ENCODE measurements at places on chromosomes 7 and 10.

GRCh38 chr7:133150760-133151159, 68.9 kb upstream of the CHCHD3 start:
- DNase-seq: no peak

DNA sequence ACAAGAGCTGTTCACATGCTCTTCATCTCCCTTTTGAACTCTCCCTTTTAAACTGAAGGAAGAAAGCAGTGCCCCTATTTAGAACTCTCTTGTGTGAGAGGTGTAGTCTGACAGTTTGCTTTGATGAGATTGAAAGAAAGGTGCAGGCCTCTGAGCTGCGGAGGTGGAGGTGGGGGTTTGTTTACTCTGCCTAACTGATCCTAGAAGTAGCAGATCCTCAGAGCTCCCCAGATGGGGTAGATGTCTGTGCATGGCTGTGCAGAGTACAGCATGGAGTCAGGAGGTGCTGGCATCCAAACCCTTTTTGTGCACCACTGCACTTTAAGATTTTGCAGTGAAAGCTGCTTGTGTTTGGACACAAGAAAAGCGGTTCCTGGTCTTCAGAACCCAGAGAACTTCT, 58.3 kb downstream of the MINDY4 start:
- DNase-seq: no peak

GRCh38 chr10:131264110-131264788, 47.3 kb downstream of the TCERG1L start:
- DNase-seq: no peak

DNA sequence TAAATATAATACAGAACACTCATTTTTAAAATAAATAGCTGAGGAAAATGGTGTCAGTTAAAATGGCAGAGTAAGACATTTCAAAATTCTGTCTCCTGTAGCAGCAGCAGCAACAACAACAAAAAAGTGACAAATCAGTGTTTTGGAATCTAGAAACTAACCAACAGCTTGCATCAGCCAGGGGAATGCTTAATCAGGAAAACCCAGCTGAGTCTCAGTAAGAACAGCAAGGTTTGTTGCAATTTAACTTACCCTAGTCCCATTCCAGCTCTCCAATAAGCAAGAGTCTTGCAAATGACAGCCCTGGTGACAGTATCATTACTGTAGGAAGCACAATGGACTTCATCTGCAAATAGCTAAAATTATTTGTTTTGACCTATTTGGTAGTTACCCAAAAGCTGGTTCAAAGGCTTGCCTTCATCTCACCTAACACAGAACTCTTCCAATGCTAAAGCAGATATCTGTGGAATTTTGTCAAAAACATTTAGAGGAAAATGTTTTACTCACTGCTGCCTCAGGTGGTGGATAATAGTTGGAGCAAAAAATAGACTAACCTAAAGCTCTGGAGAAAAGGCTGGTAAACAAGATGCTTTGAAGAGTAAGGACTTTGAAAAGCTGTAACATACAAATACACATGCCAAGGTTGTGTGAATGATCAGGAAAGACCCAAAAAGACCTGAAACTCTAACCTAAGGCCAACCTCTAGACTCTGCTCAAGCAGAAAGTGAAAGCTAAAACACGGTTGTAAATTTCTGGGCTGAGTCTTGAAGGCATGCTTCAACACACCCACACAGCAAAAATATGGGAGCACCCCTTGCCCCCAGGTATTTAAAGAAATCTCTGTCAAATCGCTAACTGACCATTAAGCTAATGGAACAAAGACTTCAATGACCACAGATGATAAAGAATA, 9.9 kb upstream of the ARHGAP22 start:
- DNase-seq: no peak

DNA sequence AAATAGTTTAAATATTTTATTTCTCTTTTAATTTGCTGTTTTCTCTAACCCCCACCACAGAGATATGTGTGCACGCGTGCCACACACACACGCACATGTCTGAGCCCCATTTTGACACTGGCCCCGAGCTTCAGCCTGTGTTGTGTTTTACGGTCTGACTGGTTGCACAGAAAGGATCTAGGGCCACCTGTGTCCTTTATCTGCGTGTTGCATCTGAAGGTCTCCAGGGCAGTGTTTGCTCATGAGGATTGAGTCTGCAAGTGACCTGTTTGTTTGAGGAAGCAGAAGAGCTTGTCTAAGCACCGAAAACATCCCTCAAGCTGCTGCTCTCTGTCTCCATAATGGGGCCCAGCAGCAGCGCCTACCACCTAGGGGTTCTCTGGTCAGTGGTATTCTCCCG, 266.4 kb upstream of the LYZL1 start:
- no peak for DNase-seq

DNA sequence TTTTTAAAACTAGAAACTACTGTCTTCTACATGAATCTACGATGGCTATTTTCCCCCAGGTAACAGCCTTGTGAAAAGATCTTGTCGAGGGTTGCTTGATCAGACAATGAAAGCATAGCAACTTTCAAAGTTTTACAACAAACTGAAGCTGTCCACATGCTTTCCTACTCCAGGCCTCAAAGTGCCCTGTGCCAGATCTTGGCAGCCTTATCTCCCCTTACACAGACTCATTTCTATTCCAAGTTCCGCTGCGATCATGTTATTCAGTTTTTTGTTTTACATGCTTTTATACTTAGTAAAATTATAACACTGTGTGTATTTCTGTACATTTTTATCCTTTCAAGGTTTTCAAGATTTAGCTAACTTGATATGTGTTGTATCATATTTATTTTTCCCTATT, 661.7 kb upstream of the SORCS1 start:
- no peak for DNase-seq

GRCh38 chr10:133334503-133335245, 2.0 kb downstream of the CALY start:
- DNase-seq: no peak

GRCh38 chr10:19958787-19959186, 142.6 kb downstream of the PLXDC2 start:
- no peak for DNase-seq

GRCh38 chr10:23150091-23150490, 42.0 kb upstream of the PTF1A start:
- DNase-seq: no peak

DNA sequence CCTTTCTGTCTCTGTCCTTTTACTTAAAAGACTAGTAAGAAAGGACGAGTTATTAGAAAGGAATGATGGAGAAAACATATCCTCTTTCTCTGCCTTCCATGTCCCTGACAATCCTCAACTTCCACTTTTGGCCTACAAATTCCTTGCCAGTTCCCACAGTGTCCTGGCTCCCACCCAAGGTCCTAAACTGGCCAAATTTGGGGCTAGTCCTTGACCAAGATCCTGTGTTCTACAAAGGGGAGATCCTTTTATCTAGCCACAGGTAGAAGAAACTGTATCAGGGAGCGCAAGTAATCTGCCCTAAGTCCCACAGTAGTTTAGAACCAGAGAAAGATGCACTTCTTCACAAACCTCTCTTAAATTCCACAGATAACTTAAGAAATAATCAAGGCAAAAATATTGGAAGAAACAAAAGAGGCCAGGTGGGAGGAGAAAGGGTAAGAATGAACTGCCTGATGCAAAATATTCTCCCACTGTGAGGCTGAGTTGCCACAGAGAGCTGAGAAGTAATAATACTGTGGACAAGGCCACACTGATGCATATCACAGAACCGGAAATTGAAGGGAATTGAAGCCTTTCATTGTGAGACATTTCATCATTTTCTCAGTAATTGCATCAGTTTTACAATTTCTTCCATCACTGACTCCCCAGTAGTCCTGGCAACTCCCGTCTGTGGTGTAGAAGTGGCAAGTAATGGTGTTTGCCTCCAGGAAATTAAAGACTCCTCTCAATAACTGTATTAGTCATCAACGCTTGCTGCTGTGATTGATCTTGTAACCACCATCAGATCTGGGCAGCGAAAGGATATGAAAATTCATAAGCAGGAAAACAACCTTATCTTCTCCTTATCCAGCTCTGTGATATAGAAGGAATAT, 47.2 kb downstream of the DNAJC12 start:
- DNase-seq: peak; percentile 62

GRCh38 chr7:44768628-44769371, 20.2 kb downstream of the ZMIZ2 start:
- no peak for DNase-seq

DNA sequence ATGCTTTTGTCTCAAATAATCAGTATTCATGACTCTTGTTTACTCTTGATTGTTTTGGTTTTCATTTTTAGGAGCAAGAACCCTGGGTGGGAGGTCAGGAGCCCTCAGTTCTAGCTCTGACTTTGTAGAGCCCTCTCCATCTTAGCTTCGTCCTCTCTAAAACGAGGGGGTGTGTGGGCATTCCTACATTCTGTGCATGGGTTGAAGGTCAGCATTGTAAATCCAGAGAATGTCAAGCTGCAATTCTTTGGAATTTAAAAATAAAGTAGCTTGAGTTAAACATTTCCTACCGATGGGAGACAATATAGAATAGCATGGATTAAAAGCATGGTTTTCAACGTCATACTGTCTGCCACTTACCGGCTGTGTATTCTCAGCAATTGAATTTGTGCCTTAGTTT, 128.3 kb downstream of the PRPF18 start:
- DNase-seq: no peak

GRCh38 chr10:64619102-64619501, 1097.9 kb downstream of the REEP3 start:
- no peak for DNase-seq

DNA sequence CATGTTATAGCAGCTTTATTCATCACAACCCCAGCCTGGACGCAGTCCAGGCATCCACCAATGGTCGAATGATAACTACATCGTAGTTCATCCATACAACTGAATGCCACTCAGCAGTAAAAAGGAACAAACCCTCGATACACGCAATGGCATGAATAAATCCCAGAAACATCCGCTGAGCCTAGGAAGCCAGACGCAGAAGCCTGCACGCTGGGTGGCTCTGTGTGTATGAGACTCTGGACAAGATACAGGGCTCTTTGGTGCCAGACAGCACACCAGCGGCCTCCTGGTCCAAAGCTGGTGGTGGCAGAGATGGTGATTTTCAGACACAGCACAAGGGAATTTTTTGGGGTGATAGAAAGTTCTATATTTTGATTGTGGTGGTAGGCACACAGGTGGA, 10.0 kb upstream of the CRYGN start:
- DNase-seq: no peak

GRCh38 chr7:5667391-5667790, 114.1 kb downstream of the RNF216 start:
- DNase-seq: no peak

DNA sequence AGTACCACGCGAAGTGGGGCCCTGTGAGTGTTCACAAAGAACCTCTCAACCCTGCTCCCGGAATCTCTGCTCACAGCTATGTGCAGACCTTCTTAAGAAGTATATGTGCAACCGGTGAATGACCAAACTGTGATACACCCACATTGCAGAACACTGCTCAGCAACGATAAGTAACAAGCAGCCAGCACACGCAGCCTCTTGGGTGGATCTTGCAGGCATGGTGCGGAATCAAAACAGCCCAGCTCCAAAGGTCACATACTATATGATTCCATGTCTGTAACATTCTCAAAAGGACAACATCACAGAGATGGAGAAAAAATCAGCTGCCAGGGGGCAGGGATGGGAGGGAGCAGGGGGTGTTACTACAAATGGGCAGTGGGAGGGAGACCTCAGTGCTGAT, 101.6 kb downstream of the DLG5 start:
- DNase-seq: no peak

DNA sequence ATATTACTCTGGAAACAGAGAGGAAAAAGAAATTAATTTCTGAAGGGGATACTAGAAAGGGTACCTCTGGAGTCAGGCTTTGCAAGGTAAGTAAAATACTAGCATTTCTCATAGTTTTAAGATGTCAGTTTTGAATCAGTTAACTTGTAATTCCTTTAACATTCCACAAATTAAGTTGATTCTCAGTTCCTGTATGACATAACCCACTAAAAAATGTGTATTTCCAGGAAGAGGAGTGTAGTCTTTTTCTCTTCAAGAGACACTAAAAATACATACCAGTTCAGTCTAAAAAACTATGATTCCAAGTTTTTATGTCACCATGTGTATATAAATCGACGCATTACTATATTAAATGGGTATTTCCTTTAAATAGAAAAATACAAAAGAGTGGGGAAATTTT, 113.2 kb downstream of the CDK6 start:
- DNase-seq: no peak

GRCh38 chr10:127368929-127369328, 172.5 kb upstream of the INSYN2A start:
- no peak for DNase-seq

- no peak for DNase-seq
Measured at GRCh38 chr7:137669706-137670105, 177.1 kb downstream of the DGKI start.

GRCh38 chr10:21300551-21300950, 224.9 kb downstream of the SKIDA1 start:
- DNase-seq: no peak

GRCh38 chr7:100358027-100358856, at the start of gene PILRB:
Gene PILRB, plus strand, starts transcription at chr7:100358117. Its CDS starts 186 bp downstream, at chr7:100358303.
- no peak for DNase-seq

DNA sequence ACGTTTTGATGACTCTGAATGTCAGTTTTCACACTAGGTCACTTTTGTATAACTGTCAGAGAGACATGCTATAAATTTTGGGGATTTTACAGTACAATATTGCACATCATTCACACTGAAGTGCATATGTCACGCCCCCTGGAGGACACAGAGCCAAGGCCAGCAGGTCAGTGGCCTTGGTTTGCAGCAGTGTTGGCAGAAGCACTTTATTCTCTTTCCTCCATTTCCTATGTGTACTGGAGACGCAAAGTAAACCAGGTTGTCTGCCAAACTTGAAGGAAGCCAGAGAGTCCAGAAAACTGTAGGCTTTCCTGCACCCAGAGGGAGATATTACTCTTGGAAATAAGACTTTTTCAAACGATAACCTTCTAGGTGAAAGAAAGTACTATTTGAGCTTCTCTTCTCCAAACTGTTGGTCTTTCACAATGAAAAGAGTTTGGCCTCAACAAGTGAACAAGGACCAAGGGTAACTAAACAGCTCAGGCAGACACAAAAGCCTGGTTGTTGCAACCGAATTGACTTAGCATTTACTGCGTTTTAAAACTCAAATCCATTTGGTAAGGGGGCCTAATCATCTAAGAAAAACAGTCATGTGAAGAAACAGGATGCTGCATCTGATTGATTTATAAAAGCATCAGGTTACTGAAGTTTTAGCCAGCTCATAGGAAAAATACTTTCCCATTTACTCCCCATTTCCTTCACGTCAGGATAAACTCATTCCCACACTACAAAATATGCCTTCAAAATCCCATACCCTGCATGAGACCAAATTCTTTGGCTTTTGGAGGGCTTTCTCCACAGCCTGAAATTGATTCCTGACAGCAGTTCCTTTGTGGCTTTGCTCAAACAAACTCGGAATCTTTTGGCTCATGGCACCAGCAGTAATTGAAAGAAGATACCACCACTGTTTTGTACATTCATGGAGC, 83.0 kb upstream of the SEC61G start:
- no peak for DNase-seq

- no peak for DNase-seq
Measured at GRCh38 chr7:98700533-98700932, 83.4 kb downstream of the NPTX2 start.
